Activated CD8-positive, alpha-beta memory T cell treated with anti-CD3 and anti-CD28 coated beads, Interleukin-2, amount 50 U/mL, for 4 hours (primary cell): ENCODE measurements at places on chromosomes 11 and 22.

- peak; percentile 27 for DNase-seq
These were observed 1.3 kb downstream of the PARVG start for GRCh38 chr22:44181912-44182587.

GRCh38 chr11:3181725-3182461 is 16.8 kb upstream of the OSBPL5 start:
- peak; percentile 6 for DNase-seq

DNA sequence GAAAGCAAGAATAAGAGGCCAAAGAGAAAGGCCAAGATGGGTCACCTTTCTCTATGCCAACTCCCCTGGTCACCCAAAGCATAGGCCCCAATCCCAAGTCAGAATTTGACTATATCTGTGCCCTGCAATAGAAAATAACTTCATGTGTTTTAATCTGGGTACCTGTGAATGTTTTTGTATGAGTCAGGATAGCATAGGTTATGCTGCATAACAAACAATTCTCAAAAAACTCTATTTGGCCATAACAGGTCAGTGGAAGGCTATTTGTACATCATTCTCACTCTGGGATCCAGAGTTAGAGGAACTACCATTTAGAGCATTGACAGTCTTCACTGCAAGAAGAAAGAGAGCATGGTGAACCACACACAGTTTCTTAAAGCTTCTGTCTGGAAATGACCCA is 167.3 kb downstream of the DBX1 start:
- DNase-seq: no peak

DNA sequence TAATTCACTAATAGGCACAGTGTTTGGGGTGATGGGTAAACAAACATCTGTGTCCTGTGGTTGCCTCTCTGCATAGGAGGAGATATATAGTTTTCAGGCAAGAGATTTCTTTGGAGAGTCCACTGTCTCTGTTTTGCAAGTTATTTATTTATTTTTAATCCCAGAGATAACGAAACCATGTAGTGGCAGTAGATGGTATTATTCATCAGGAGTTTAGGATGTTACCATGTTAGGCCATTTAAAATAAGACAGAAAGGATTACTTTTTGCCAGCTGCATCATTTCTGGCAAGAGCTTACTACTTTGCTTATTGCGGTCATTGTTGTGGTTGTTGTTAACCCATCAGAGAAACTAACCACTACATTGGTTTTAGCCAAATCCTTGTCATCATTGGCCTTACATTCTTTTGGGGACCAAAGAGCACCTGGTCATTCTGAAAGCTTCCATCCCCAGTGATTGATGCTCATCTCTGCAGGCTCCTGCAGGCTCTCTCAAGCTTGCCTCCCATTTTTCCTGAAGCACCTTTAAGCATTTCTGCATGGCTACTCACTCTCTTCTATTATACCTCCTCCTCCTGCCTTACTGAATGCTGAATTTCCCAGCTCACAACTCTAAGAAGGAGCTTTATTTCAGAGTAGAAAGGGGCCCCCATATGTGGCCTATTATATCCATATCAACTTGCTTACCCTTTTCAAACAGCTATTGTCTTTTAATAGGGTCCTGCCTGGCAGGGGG is 84.4 kb downstream of the CSTPP1 start:
- no peak for DNase-seq

DNA sequence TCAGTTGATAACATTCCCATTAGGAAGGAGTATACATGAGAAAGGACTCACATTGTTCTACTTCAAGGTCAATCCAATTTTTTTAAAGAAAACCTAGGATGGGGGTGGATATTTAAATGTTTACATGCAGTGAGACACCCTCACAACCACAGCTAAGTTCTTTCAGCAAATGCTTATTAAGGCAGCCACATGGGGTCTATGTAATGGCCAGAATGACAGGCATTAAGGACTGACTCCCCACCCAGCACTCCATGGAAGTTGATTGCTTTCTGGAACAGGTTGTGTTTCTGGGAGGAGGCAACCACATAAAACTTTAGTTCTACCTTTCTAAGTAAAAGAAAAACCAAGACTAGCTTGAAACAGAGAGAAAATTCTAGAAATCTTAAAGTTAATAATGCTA is 662.0 kb upstream of the CCDC90B start:
- DNase-seq: no peak

DNA sequence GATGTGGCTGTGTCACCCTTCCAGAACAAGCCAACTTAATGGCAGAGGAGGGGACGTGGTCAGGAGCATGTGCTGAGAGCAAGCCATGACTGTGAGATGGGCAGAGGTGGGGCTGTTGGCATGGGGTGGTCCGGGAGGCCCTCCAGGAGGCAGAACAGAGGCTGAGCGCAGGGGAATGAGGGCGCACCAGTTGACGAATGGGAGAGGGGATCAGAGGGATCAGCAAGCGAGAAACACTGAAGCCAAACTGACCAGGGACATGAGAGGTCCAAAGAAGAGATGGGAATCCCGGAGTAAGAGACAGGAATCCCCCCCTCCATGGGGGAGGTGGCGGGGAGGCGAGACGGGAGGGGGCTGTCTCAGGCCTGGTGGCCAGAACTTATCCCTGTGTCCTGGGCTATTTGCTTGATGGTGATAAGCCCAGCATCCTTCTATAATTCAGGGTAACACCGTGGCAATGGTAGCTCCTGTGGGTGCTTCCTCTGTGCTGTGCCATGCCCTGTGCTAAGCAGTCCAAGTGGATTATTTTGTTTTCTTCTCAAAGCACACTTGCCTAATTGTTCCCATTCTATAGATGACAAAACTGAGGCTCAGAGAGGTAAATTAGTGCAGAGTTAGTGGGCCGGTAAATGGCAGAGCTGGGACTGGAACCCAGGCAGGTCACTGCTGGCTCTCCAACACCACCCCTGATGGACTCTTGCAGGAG is 83.4 kb upstream of the SHISAL1 start:
- DNase-seq: no peak

GRCh38 chr11:76763573-76764346 is 19.4 kb upstream of the TSKU start:
- DNase-seq: no peak

GRCh38 chr11:118915396-118915795 is 10.3 kb downstream of the BCL9L start:
- no peak for DNase-seq

- DNase-seq: no peak
These were observed 21.7 kb downstream of the SELENOO start for GRCh38 chr22:50222508-50222907.

- no peak for DNase-seq
These were observed 959 bp upstream of the FJX1 start for GRCh38 chr11:35617316-35617686.

- peak; percentile 68 for DNase-seq
These were observed 22.0 kb downstream of the RHBDD3 start for GRCh38 chr22:29245626-29246385.

DNA sequence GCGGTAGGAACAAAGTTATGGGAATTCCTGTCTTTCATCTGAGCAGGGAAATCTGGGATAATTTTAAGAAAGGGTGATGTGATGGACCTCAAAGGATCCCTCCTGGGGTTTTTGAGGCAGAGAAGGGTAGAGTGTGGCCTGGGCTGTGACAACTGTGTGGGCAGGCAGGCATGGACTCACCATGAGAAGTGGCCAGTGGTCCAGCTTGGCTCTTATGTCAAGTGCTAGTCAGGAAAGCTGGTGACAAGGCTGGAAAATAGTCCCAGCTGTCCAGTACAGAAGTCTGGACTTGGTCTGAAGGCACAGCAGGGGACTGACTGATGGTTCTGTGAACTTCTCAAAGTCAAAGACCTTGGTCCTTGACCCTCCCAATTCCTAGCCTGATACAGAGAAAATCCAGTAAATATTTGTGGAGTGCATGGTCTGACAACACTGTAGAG is 1.7 kb downstream of the PPFIBP2 start:
- no peak for DNase-seq

- DNase-seq: no peak
These were observed 22.9 kb upstream of the ABTB2 start for GRCh38 chr11:34380696-34381095.

DNA sequence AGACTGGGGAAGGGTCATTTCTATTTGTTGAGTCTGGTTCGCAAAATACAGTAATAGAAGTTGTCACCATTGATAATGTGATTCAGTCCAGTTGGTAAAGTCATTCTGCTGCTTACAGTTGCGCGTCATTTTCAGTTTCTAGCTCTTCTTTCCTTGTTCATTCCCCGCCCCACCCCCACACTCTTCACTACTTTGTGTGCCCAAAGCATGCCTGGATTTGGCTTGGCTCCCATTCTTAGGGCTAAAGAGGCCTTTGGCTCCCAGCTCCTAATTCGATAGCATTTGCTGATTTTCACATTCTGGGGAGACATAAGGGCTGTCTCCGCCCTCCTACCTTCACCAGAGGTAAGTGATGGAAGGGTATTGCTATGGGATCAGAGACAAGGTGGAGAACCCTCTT is 43.0 kb downstream of the CECR2 start:
- no peak for DNase-seq

- no peak for DNase-seq
These were observed 7.3 kb upstream of the TSSC4 start for GRCh38 chr11:2393111-2393868.

GRCh38 chr11:58575377-58576020 is at the start of gene LPXN:
Gene LPXN, minus strand, starts transcription at chr11:58575856. Its CDS starts 84 bp downstream, at chr11:58575772.
- peak; percentile 56 for DNase-seq

- DNase-seq: no peak
These were observed 19.3 kb upstream of the GNB1L start for GRCh38 chr22:19873960-19874306.

GRCh38 chr11:123145661-123146060 is 49.4 kb downstream of the CLMP start:
- no peak for DNase-seq

DNA sequence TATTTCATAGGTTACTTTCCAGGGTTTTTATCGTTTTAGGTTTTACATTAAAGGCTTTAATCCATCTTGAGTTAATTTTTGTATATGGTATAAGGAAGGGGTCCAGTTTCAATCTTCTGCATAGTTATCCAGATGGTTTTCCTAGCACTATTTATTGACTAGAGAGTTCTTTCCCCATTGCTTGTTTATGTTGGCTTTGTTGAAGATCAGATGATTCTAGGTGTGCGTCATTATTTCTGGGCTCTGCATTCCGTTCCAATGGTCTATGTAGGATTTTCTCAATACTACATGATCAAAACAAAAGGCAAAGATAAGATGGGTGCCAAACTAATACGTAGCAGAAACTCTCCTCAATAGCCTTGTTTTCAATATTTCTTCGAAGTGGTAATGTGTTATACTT is 14.3 kb upstream of the RIC3 start:
- no peak for DNase-seq

DNA sequence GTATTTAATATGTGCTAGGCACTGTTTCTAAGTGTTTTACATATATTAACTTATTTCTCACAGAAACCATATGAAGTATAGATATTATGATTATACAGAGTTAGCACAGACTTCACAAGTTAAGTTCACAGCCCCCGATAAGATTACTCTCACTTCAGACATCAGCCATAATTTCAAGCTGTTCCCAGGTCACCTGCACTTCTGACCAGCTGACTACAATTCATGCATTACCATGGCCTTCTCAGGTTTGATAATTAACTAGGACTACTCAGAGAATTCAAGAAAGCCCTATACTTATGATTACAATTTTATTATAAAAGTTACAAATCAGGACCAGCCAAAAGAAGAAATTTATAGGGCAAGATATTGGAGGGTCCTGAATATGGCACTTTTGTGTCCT is 68.2 kb upstream of the RRM1 start:
- DNase-seq: no peak

DNA sequence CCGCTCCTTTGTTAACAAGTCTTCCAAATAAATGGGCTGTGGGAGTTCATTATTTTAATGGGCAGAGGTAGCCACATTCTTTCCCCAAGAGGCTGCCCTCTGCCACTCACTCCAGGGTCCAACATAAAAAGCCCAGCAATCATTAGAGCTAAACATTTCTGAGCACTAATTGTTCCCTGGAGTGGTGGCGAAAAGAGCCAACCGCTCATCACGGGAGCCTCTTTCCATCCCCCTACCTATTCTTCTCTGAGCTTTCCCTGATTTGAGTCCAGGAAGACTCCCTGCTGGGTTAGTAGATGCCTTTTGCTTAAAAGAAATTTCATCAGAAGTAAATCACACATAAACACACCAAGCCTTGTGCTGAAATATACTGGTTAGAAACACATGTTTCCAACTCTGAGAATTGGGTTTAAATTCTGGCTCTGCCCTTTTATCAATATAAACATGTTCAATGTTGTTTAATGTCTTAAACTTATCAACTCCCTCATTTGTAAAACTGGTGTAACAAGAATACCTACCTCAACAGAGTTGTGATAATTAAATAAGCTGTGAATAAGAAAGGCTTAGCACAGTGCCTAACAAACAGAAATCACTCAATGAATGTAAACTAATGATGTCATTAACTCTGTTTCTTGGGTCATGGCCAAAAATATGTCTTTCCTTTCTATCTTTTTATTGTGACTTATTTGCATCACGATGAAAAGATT is at the start of gene OR5A2:
OR5A2 (minus strand) TSS at position 53 of the 707 bp plus-strand sequence. CDS start 3,460 bp downstream, outside the sequence.
- DNase-seq: no peak

GRCh38 chr22:42714768-42715390 is 5.8 kb downstream of the A4GALT start:
- no peak for DNase-seq

- no peak for DNase-seq
These were observed 7.1 kb downstream of the TTLL12 start for GRCh38 chr22:43179911-43180195.

DNA sequence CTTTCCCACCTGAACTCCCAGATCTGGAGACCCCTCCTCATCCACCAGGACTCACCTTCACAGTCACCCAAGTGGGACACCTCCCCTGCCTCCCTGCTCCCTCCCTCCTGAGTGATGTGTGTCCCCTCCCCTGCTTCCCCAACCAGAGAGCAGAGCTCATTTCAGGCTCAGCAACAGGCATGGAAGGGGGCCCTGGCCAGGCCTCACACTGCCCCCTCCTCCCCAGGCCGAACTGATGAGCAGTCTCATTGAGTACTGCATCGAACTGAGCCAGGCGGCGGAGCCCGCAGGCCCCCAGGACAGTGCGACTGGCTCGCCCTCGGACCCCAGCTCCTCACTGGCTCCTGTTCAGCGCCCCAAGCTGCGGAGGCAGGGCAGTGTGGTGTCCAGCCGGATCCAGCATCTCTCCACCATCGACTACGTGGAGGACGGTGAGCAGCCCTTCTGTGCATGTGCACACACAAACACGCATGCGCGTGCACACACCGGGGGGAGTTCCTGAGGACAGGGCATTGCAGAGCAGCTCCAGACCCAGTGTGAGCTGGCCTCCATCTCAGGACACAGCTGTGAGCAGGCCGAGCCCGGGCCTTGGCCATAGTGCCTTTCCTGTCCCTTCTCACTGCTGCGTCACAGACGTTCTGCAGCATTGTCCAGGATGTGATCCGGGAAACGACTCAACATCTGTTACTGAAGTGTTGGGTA is 17.8 kb upstream of the NEAT1 start:
- no peak for DNase-seq

- no peak for DNase-seq
These were observed 28.8 kb downstream of the NRXN2 start for GRCh38 chr11:64694026-64694755.

GRCh38 chr11:7353100-7353499 is 101.4 kb downstream of the SYT9 start:
- DNase-seq: no peak

- DNase-seq: peak; percentile 30
These were observed 26.0 kb upstream of the TCF20 start for GRCh38 chr22:42296381-42296853.

- DNase-seq: no peak
These were observed 16.0 kb upstream of the PHLDA2 start for GRCh38 chr11:2945031-2945756.

- no peak for DNase-seq
These were observed 120.5 kb downstream of the HIPK3 start for GRCh38 chr11:33377412-33378370.
